ENCODE measurements at places on chromosomes 13 and 19.

DNA sequence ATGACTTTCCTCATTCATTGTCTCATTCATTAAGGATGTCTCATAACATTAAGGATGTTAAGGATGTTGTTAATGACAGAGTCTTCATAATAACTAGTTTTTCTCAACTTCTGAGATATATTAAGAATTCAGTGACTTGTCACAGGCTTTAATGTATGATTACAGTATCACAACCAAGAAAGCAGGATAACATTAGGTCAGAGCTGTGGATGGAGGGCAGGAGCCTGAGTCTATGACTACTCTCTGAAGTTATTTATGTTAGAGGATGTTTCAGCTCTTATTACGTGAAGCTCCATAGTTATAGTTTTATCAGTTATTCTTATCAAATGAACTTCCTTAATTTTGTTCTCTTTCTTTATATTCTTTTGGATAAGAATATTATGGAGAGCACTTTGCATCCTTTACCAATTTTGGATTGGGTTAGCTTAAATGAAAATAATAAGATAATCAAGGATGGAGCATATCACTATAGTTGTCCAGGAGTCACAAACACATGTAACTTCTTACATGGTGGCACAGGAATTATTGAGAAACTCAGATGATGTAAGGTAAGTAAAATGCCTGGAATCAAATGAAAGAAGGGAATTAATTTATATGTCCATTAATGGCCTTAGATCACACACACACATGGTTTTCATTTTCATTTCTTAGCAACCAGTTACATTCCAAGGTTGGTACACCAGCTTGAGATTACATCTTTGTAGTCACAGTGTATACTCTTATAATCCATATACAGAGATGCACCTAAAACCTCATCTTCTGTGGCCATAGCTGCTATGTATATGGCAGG, 57.0 kb downstream of the SLC10A2 start:
- DNase-seq, result no peak

GRCh38 chr19:9936326-9937000, at the start of gene OLFM2:
OLFM2 (minus strand) TSS chr19:9936515; CDS start chr19:9936366, 149 bp downstream.
- no peak for DNase-seq

GRCh38 chr13:23510979-23511735, 59.1 kb upstream of the TNFRSF19 start:
- DNase-seq, result no peak

DNA sequence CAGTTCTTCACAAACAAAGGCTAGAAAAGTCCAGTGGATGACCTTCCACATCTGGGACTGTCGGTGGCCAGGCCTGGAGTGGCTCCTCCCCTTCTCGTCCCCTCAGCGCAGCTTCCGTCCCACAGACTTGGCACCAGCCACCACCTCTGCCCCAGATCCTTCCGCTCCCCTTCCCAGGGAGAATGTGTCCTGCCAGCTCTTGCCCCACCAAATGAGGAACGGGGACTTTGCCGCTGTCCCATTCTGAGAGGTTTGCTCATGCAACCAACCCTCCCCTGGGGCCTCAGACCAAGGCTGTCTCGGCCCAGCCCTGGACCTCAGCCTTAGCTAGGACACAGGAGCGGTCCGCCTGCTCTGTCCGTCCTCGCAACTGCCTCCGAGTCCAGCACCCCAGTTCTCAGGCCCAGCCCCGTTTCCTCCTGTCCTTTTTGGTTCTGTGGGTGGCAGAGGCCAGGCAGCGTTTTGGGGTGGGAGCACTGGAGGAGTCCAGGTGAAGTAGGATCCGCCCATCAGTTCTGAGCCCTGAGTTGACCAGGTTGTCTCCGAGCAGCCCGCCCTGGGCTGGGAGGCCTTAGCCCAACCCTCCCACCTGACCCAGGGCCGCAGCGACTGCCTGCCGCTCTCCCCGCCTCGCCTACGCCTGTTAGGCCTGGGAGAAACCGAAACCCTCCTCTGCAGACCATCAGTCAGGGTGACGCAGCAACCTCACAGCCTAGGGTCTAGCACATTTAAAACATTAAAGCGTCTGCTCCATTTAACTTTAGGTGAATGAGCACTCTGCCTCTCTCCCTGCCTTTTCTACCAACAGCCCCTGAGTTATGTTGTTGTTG, 284.3 kb downstream of the FOXO1 start:
- DNase-seq, result no peak

DNA sequence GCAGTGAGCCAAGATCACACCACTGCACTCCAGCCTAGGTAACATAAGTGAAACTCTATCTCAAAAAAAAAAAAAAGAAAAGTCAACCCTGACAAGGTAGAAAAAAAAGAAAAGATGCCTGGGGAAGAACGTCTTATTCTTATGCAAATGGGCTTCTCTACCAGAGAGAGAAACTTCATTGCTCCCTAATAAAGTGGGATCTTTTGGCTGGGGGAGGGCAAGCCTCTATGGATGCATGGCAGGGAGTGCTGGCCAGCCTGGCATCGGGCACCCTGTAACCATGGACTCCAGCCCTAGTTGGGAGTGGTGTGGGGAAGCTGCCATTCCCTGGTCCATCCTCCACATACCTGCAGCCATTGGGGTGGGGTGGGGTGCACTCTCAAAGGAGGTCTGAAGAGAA, 30.7 kb upstream of the ZNF728 start:
- no peak for DNase-seq

Measured in stimulated activated CD8-positive, alpha-beta memory T cell treated with anti-CD3 and anti-CD28 coated beads, Interleukin-2, amount 100 ng/mL, for 1 hour (primary cell).